Stimulated activated naive CD4-positive, alpha-beta T cell (primary cell): ENCODE measurements at places on chromosomes 4 and X.
A peak's percentile ranks its signal among the peaks of the same experiment; 100 is the strongest.

DNA sequence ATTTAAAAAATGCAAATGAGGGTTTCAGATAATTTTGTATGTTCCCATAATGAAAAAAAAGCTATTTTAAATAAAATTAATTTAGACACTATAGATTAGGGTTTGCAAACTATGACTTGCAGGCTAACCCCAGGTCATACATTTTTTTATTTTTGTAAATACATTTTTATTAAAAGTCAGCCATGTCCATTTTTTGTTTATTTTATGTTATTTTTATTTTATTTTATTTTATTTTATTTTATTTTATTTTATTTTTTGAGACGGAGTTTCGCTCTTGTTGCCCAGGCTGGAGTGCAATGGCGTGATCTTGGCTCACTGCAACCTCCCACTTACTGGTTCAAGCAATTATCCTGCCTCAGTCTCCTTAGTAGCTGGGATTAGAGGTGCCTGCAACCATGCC is 460.6 kb downstream of the IL15 start:
- DNase-seq, result no peak

DNA sequence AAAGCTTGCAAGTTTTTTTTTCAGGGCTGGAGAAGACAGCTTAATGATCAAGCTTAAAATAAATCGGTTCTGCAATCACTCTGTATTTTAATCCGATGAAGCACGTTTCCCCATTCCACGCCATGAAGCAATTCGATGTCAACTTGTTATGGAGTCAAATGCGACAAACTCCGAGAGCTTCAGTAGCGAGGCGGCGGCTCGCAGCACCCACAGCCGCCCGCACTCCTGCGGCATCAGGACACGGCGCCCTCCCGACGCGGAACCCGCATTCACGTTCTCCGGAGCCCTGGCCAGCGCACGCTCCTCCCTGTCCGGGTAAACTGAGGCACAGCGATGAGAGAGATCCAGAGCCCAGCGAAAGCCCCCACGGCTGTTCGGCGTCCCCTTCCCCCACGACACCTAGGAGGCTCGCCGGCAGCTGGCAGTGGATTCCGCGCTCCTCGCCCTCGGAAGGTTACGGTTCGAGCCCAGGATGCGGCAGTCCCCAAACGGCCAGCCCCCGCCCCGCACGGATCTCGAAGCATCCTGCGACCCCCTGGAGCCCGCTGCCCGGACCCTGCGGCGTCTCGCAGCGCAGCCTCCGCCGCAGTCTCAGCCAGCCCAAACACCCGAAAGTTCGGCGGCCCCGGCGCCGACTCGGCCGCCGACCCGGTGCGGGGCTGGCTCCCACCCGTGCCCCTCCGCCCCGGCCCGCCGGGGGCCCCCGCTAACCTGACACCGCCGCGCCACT is 507 bp downstream of the MFAP3L start:
- DNase-seq, result peak; percentile 22

GRCh38 chrX:134375691-134376090 is 84.3 kb upstream of the HPRT1 start:
- no peak for DNase-seq

DNA sequence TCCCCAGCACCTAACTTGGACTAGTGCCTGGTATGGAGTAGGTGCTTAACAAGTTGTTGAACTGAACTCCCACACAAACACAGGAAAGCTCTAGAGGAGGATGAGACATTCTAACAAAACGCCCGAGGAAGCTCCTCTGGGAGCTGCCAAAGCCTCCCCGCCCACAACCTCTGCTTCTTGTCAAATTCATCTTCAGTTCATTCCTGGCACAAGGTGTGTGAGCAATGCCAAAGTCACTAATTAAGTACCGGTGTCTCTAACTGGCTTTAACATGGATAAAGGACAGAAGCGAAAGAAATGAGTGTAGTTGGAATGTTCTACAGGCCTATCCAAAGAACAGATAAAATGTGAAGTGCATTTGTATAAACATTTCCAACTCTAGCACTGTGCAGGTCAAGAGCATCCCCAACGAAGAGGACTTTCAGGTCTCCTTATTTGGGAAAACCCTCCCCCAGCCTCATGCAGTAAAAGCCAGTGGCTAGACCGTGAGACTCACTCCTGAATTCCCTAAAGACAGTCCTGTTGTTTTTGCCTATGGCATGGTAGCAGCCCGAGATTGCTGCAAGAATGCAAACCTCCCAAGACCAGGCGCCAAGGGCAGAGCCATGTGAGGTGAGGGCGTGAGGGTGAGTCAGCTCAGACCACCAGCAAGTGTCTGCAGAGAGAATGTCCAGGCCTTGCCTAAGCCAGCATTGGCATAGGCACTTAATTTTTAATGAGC is 72.2 kb upstream of the KLF3 start:
- no peak for DNase-seq

DNA sequence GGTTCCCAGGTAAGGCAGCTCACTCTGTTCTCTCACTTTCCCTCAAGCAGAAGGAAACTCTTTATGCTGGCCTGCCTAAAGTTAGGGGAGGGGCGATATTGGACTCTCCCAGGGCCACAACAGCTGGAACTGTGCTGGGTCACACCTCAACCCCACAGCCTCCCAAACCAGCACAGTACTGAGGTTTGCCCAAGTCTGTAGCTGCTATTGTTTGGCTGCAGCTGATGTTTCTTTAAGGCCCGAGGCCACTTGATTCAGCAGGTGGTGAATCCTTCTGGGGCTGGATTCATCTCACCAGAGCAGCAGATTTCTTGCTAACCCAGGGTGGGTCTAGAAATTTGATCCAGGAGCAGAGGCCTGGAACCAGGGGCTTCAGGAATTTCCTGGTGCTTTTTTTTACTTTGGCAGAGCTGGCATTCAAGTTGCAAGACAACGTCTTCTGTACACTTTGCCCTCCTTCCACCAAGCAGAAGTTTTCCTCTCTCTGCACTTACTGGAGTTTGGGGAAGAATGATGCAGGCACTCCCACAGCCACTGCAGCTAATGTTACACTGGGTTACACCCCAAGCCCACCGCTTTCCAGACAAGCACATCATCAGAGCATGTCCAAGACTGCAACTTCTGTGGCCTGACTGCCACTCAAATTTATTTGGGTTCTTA is 544.7 kb upstream of the NDST4 start:
- DNase-seq, result no peak

- no peak for DNase-seq
These were observed 353.5 kb downstream of the CHIC1 start for GRCh38 chrX:73916489-73916888.

GRCh38 chrX:19156186-19156585 is 33.9 kb upstream of the ADGRG2 start:
- no peak for DNase-seq

- no peak for DNase-seq
These were observed 17.9 kb upstream of the NSUN7 start for GRCh38 chr4:40731792-40732245.

GRCh38 chr4:125787707-125788106 is 473.0 kb downstream of the FAT4 start:
- DNase-seq, result no peak

GRCh38 chr4:176406736-176407135 is 87.0 kb downstream of the SPCS3 start:
- no peak for DNase-seq

- no peak for DNase-seq
These were observed 132.1 kb downstream of the DIPK2B start for GRCh38 chrX:45068569-45068968.

GRCh38 chr4:46316215-46316614 is 73.7 kb downstream of the GABRA2 start:
- DNase-seq, result no peak

DNA sequence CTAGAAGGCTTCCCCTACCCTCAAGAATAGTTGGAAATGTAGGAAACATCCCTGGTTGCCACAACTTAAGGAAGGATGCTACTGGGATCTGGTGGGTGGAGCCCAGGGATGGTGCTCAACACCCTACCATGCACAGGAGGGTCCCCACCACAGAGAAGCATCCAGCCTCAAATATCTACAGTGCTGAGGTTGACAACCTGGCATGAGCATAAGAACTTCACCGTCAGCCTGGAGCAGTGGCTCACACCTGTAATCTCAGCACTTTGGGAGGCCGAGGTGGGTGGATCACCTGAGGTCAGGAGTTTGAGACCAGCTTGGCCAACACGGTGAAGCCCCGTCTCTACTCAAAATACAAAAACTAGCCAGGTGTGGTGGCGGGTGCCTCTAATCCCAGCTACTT is 24.0 kb upstream of the ASMTL start:
- no peak for DNase-seq

DNA sequence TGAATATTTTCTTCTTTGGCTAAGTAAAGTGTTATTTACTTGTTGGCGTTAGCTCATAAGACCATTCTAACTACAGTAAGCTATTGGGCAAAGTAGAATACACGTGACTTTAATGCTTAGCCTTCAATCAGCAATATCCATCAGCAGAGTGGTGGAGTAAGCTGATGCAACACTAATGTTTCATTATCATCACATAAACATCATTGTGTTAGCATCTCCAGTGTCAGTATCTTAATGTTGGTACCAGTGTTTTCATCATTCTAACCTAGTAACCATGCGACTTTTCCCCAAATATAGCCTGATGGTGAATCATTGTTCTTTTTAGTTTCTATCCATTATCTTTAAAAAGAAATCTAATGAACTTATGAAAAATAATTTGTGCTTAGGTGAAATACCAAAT is 48.5 kb downstream of the APOOL start:
- DNase-seq, result no peak

- no peak for DNase-seq
These were observed at the start of gene LGI2 for GRCh38 chr4:25030277-25031076. LGI2 (minus strand) TSS chr4:25030946; CDS start chr4:25030693, 253 bp downstream.

DNA sequence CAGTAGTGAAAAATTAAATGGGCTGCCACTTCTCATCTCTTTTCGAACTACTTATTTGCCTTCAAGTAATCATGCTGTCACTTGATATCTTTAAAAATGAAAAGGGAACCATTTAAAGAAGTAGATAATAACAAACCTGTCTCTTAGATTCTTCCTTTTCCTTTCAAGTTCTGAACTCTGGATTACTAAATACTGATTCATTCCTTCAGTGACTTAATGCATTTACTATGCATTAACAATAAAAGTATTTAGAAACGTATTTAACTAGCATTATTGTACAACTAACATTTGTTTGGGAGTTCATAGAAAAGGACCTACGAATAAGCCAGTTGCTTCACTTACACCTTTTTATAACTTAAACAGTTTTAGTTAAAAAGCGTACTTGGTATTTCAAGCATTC is 61.1 kb upstream of the RAB33B start:
- DNase-seq, result no peak

GRCh38 chr4:168981460-168981859 is 28.6 kb downstream of the CBR4 start:
- DNase-seq, result no peak

- DNase-seq, result no peak
These were observed 19.6 kb upstream of the NSUN7 start for GRCh38 chr4:40730091-40730679.

- DNase-seq, result no peak
These were observed 138.8 kb upstream of the NALF2 start for GRCh38 chrX:69365349-69365748.

- DNase-seq, result no peak
These were observed 43.7 kb downstream of the MAGEB16 start for GRCh38 chrX:35841872-35842271.

- DNase-seq, result no peak
These were observed 310.3 kb upstream of the ZFP42 start for GRCh38 chr4:187685247-187685646.

DNA sequence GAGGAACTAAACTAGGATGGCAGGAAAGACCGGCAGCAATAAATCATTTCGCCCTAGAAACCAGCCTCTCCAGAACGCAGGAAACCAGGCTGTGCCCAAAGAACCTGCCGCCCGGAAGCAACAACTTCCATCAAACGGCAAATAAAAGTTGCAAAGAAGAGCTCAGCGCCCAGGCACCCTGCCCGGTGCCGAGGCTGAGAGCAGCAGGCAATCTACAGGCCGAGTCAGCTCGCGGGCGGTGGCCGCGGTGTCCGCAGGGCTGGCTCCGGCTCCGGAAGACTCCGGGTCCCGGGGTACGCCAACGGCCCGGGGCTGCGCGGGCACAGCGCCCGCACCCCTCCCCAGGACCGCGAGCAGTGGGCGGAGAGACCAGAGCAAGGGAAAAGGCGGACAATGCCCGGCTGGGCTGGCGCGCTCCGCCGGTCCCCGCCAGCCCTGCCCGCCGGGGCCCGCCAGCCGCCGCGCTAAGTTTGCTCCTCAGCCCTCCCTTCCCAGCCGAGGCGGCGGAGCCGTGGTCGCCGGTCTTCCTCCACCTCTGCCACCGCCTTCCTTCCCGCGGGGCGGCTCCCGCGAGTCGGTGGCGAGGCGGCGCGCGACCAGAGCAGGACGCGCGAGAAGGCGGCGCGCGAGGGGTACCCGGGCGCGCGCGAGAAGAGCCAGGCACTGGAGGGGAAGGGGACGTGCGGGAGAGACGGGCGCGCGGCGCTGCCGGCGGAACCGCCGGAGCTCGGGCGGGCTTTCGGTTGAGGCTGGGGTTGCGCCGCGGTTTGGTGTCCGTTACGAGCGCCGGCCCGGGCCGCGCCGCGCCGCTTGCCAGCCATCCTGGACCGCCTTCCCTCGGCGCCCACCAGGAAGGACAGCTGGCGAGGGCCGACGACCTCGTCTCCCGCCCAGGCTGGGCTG is 733 bp downstream of the FRYL start:
- peak; percentile 66 for DNase-seq

- DNase-seq, result no peak
These were observed 173.5 kb upstream of the FMR1 start for GRCh38 chrX:147738265-147738664.

- DNase-seq, result no peak
These were observed 382.9 kb downstream of the RPA4 start for GRCh38 chrX:97266406-97267121.

GRCh38 chrX:31268359-31268758 is 196.5 kb upstream of the FTHL17 start:
- DNase-seq, result no peak

DNA sequence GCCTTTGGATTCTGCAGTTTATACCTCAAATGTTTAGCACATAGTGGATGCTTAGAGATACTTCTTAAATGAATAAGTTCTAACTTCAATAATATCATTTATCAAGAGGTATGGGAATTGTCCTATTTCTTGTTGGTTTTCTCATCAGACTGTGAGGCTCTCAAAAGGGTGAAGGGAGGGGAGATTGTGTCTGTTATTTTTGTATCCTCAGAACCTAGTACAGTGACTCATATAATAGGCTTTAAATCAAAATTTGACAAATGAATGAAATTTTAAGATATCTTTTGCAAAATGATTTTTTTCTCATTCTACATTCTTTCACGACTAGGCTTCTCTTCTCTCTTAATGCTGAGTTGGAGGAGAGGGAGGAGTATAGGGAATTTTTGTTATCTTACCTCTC is 89.5 kb downstream of the KDR start:
- DNase-seq, result no peak

GRCh38 chr4:170853422-170854021 is 763.8 kb upstream of the AADAT start:
- DNase-seq, result no peak

DNA sequence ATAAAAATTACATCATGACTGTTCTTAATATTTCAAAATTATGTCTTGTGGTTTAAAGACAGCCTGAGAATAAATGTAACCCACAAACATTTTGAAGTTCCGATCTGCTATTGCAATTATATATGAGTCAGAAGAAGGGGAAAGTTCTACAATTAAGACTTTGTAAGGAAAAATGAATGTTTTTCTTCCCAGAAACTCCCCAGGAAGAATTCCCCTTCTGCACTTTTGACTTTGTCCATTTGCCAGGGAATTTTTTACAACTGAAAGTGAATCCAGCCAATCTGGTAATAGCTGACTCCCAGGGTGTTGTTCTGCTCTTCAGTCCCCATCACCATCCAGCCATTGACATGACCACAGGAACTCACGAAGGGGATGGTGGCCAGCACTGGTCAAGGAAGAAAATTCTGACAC is 61.6 kb upstream of the NOCT start:
- DNase-seq, result no peak
